ENCODE measurements at places on chromosomes 11 and 22.

- peak; percentile 82 for DNase-seq
- H3K36me3 ChIP-seq = no peaks in the 10 kb centered on the region
- no peaks in the 10 kb centered on the region for H3K27me3 ChIP-seq
- H3K4me1 ChIP-seq = peaks cover 17% of the 10 kb centered on the region
Measured at GRCh38 chr11:114317787-114318137, 21.6 kb downstream of the NNMT start.

GRCh38 chr11:126611438-126611837, 256.0 kb downstream of the ST3GAL4 start:
- H3K4me3 ChIP-seq = no peak overlapping the region
- no peak overlapping the region for H3K27ac ChIP-seq
- peaks cover 34% of the 10 kb centered on the region for H3K4me1 ChIP-seq
- no peak for DNase-seq
- H3K27me3 ChIP-seq = peaks cover 17% of the 10 kb centered on the region
- H3K36me3 ChIP-seq = no peaks in the 10 kb centered on the region

- no peak overlapping the region for H3K4me3 ChIP-seq
- DNase-seq = no peak
- peaks cover 1% of the 10 kb centered on the region for H3K4me1 ChIP-seq
- no peaks in the 10 kb centered on the region for H3K27me3 ChIP-seq
- H3K27ac ChIP-seq = no peak overlapping the region
Measured at GRCh38 chr22:23122992-23123803, 18.6 kb downstream of the RSPH14 start.

DNA sequence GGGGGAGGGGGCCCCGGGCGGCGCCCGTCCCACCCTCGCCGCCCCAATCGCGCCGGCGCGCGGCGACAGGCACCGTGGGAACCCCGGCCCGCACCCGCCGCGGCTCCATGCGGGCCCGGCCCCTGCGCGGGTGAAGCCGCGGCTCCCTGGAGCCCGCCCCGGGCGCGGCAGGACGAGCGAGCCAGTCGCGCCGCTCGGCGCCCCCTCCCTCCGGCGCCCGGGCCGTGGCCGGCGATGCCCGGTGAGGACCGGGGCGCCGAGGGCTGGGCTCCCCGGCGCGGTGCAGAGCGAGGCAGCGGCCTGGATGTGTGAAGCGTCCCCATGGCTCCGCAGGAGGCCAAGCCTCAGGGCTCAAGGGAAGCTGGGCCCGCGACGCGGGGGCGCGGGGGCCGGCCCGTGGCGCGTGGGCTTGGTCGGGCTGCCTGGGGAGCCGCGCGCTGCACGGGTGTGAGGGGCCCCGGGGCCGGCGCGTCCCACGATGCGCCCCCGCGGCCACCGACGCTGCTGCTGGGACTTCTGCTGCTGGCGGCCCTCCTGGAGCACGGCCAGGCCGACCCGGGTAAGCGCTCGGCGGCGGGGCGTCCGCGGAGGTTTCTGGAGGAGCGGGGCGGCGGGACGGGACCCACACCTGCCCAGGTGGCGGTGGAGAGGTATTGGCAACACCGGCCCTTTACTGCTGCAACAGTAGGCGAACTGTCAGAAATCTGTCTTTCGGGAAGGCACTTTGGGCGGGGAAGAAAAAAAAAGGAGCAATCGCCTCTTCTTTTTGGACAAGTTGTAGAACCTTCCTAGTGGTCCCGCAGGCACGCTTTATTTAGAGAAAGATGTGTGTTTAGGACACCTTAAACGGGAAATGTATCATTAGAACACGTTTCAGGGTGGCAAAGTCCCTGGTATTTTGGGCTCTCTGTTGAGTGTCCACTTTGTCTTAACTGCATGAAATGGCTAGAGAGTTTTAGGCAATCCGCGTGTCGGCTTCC, 119.4 kb downstream of the HIPK3 start:
- H3K27me3 ChIP-seq = peaks cover 75% of the 10 kb centered on the region
- no peaks in the 10 kb centered on the region for H3K4me1 ChIP-seq
- DNase-seq = peak; percentile 66

- no peaks in the 10 kb centered on the region for H3K4me1 ChIP-seq
- no peaks in the 10 kb centered on the region for H3K36me3 ChIP-seq
- no peak overlapping the region for H3K27ac ChIP-seq
- peaks cover 8% of the 10 kb centered on the region for H3K27me3 ChIP-seq
- no peak overlapping the region for H3K4me3 ChIP-seq
- DNase-seq = no peak
Measured at GRCh38 chr22:30640361-30640760, 4.8 kb downstream of the SLC35E4 start.

GRCh38 chr22:22571429-22571828, 12.4 kb upstream of the PRAME start:
- peaks cover 100% of the 10 kb centered on the region for H3K27me3 ChIP-seq
- no peak overlapping the region for H3K27ac ChIP-seq
- no peaks in the 10 kb centered on the region for H3K4me1 ChIP-seq
- no peak overlapping the region for H3K4me3 ChIP-seq
- H3K36me3 ChIP-seq = no peaks in the 10 kb centered on the region

GRCh38 chr11:71282581-71283351, 30.4 kb upstream of the SHANK2 start:
- no peaks in the 10 kb centered on the region for H3K27me3 ChIP-seq
- no peaks in the 10 kb centered on the region for H3K36me3 ChIP-seq
- H3K4me1 ChIP-seq = peaks cover 7% of the 10 kb centered on the region
- peak; percentile 44 for DNase-seq
- H3K4me3 ChIP-seq = no peak overlapping the region

DNA sequence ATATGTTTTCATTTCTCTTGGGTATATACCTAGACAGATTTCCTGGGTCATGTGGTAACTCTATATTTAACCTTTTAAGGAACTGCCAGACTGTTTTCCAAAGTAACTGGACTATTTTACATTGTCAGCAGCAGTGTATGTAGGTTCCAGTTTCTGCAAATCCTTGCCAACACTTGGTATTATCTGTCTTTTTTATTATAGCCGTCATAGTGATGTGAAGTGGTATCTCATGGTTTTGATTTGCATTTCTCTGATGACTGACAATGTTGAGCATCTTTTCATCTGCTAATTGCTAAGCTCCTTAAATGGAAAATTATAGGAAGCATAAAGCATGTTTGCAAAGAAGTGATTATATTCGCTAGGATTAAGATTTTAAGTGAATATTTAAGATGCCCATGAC, 13.9 kb downstream of the NNMT start:
- no peaks in the 10 kb centered on the region for H3K4me1 ChIP-seq
- no peaks in the 10 kb centered on the region for H3K36me3 ChIP-seq
- H3K27ac ChIP-seq = no peak overlapping the region
- DNase-seq = no peak
- no peak overlapping the region for H3K4me3 ChIP-seq

DNA sequence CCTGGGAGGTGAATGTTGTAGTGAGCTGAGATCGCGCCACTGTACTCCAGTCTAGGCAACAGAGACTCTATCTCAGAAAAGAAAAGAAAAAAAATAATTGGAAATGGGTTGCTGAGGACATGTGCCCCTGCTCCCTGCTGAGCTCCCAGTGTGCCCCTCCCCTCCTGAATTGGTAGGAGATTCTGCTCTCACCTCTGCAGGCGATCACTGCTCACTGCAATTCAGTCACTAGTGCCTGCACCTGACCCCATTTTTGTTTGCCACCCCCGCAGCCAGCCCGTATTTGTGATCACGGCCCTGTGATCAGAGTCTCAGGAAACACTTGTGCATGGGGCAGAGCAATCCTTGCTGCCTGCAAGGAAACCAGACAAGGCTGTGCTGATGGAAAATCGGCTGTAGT, 16.3 kb upstream of the SEC14L3 start:
- no peaks in the 10 kb centered on the region for H3K4me1 ChIP-seq
- H3K36me3 ChIP-seq = no peaks in the 10 kb centered on the region
- no peak for DNase-seq
- H3K27me3 ChIP-seq = no peaks in the 10 kb centered on the region
- H3K27ac ChIP-seq = no peak overlapping the region

DNA sequence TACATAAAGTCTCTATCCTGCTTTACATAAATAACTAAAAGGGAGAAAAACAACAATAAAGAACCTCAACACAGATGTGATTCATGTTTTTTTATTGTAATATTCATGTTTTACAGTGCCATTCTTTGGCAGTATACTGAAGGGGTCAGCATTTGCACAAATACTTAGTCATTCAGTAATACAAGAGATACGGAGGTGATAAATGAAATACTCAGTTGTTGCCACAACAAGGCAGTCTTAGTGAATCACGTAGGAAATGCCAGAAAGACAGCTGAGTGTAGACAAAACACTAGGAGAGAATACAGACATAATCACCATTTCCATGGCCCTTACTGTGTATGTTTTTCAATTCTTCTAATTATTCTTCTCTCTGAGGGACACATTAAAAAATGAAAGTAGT, 910.4 kb downstream of the METTL15 start:
- DNase-seq = no peak
- H3K36me3 ChIP-seq = no peaks in the 10 kb centered on the region
- no peaks in the 10 kb centered on the region for H3K4me1 ChIP-seq
- H3K4me3 ChIP-seq = no peak overlapping the region
- no peaks in the 10 kb centered on the region for H3K27me3 ChIP-seq

GRCh38 chr11:59766542-59767224, 11.5 kb downstream of the STX3 start:
- H3K27ac ChIP-seq = no peak overlapping the region
- H3K27me3 ChIP-seq = no peaks in the 10 kb centered on the region
- DNase-seq = peak; percentile 55
- H3K36me3 ChIP-seq = no peaks in the 10 kb centered on the region
- peaks cover 18% of the 10 kb centered on the region for H3K4me1 ChIP-seq

DNA sequence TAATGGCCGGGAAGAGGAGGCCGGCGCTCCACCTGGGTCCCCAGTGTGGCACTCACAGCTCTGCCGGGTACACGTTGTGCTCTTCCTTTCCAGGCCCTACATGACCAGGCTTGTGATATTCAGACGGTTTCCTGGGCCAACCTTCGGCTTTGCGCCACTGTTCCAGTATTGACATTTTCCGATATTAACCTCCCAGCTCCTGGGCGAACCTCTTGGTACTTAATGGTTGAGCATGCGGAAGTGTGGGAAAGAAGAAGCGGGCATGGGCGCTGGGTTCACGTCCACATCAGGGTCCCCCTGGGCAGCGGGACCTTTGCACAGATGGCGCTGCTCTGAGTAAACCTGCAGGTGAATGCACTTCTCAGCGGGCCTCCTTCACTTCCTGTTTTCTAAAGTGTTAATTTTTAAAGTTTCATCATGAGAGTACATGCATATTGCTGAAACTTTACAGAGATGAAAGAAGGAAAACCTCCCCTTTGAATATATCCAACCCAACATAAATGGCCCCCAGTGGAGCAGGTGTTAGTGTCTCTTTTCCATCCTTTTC, 286.7 kb downstream of the TBC1D22A start:
- H3K27ac ChIP-seq = no peak overlapping the region
- H3K4me3 ChIP-seq = no peak overlapping the region
- peaks cover 26% of the 10 kb centered on the region for H3K4me1 ChIP-seq
- no peaks in the 10 kb centered on the region for H3K36me3 ChIP-seq

GRCh38 chr11:17802491-17802890, 67.9 kb downstream of the KCNC1 start:
- DNase-seq = no peak
- H3K27ac ChIP-seq = no peak overlapping the region
- H3K4me1 ChIP-seq = peaks cover 27% of the 10 kb centered on the region
- H3K27me3 ChIP-seq = no peaks in the 10 kb centered on the region
- no peak overlapping the region for H3K4me3 ChIP-seq

GRCh38 chr22:32020117-32020516, 22.9 kb upstream of the SLC5A1 start:
- no peak for DNase-seq
- H3K27ac ChIP-seq = no peak overlapping the region
- H3K36me3 ChIP-seq = no peaks in the 10 kb centered on the region

DNA sequence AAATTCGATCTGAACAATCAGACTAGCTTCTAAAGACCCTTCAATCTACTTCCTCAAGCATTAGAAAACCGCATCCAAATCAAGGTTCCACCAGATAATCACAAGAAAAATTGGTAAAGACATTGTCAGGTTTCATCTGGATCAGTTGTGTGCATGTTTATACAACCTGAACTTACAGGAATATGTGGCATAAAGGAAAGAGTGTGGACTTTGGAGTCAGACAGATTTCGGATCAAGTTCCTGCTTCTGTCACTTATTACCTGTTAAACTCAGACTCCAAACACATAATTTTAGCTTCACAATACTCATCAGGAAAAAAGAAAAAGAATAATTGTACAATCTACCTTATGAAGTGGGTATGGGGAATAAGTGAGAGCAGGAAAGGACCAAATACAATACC, 80.5 kb downstream of the MPPED2 start:
- no peak overlapping the region for H3K4me3 ChIP-seq
- H3K36me3 ChIP-seq = no peaks in the 10 kb centered on the region
- peaks cover 14% of the 10 kb centered on the region for H3K4me1 ChIP-seq
- no peak for DNase-seq

DNA sequence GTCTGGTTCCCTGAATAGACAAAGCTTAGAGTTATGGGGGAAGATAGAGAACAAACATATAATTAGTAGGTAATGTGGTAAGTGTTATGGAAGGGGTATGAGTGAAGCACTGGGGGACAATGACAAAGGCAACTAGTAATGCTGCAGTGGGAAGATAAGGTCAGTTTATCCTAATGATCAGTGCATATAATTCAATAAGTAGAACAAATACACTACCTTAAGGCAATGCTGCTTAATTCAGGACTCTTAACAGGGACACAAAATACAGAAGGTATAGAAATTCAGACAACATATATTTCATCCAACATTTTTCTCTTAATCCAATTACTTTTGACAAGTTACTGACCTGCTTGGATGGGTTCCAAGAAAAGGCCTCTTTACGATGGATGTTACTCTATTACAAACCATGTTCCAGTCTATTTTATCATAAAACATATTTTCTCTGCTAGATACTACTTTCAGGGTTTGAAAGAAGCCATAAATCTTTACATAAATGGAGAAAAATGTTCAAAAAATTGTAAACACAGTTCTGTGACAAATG, 1186.2 kb downstream of the LRRC4C start:
- H3K27ac ChIP-seq = no peak overlapping the region
- no peak overlapping the region for H3K4me3 ChIP-seq
- no peak for DNase-seq
- peaks cover 25% of the 10 kb centered on the region for H3K4me1 ChIP-seq
- H3K27me3 ChIP-seq = no peaks in the 10 kb centered on the region

GRCh38 chr11:117989351-117990102, 3.3 kb downstream of the IL10RA start:
- peaks cover 55% of the 10 kb centered on the region for H3K27me3 ChIP-seq
- no peaks in the 10 kb centered on the region for H3K36me3 ChIP-seq
- no peak overlapping the region for H3K27ac ChIP-seq

All from neural progenitor cell (in vitro differentiated cells).